ENCODE measurements at places on chromosomes 7 and 10.
A peak's percentile ranks its signal among the peaks of the same experiment; 100 is the strongest.

- peak; percentile 93 for DNase-seq
Measured at GRCh38 chr10:109957092-109957797, 33.9 kb upstream of the XPNPEP1 start.

DNA sequence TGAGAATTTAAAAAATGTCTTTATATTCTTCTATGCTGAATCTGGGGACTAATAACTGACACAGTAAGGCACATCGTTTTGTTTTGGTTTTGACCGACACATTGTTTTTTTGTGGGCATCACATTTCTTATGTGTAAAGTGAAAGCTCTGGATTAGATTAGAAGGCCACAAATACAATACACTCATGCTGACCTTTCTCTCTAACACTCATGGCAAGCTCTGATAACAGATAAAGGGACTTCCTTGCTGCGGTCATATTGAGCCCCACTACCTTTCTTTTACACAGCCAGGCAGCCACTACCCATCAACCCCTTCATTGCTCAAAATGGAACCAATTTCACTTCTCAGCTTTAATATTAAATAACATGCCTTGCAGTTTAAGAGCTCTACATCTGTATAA lies 26.0 kb downstream of the PPP1R3A start:
- no peak for DNase-seq

- no peak for DNase-seq
Measured at GRCh38 chr10:7833210-7833609, 14.9 kb downstream of the TAF3 start.

DNA sequence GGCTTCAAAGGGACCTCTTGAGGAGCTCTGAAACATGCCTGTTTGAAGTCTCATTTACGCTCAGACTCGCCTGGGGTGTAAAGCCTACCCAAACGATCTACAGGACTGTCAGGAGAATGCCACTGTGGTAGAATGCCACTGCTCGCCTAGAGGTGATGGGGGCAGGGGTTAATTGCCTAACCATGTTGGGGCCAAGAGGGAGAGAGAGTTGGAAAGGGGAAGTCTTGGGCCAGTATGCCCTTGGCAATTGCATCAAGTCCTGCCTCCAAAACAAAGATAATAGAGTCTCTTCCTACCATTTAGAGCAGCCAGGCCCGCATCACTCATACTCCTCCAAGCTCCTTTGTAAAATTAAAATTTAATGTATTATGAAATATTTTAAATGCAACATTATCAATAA lies 25.2 kb downstream of the CDK1 start:
- DNase-seq = no peak

DNA sequence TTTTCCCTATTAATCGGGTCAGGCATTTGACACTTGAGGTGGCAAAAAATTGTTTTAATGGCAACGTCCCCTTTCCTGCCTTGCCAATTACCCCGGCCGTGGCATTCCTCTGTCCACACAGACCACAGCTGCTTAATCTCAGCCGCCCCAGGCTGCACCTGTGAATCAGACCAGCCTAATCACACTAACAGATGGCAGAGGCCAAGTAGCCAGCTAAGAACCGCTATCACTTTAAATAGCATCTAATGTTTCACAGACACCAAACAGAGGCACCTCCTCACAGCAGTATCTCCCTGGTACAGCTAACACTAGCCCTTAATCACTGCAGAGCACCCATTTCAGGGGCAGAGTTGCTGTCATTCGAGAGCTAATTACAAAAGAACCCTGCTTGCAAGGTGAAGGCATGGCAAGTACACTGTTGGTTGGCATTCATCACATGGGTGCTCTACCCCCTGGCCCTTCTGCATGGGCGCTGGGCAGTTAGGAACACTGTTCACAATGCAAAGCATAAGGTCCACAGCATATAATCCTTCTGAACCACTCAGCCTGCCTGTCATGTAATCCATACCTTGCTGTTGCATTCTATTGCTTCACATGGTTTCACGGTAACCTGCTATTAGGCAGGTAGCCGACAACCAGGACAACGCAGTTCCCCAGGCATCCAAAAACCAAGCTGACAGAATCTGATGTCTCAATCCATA lies 38.8 kb downstream of the FGFR2 start:
- no peak for DNase-seq

DNA sequence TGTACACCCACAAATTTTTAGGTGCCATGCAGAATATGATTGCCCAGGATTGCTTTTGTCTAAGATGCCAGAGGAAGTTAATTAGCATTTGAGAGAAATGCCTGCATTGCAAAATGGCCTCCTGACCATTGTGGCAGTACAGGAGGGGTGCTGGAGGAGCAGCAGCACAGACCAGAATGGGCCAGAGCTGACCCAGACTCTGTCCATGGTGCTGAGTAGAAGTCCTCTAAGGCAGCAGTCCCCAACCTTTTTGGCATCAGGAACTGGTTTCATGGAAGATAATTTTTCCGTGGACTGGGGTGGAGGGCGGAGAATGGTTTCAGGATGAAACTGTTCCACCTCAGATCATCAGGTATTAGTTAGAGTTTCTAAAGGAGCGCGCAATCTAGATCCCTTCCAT lies 217.8 kb upstream of the AGK start:
- no peak for DNase-seq

DNA sequence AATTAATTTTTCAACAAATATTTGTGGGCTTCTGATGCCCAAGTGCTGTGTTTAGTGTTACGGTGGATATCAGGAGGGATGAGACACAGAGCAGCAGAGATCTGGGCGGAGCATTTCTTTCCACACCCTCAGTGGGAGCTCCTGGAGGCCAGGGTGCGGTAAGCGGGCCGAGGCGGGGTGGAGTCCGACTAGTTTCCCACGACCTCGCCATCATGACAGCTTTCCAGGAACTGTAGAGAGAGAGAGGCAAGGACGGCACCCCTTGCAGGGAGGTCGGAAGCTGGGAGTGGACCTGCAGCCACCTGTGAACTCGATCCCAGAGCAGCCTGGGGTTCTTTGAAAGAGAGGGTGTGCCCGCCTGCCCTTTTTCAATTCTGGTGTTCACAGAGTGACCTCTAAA lies 128.2 kb downstream of the ACTR3B start:
- DNase-seq = no peak

DNA sequence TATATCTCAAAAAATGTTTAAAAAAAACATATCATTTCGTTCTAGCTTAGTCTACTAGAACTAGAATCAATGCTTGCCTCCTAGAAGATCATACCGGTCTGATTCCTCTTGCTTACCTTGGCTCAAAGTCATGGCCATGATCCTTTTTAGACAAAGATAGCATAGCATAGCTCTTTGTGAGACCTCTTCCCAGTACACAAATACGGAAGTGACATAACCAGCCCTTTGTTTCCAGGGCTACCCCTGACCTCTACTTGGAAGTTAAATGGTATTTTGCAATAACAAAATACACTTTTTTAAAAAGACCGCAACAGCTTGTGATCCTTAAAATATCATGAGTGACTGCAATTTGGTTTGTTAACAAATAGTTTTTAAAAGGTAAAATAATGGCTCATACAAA lies 130.7 kb upstream of the NOBOX start:
- no peak for DNase-seq

GRCh38 chr7:35386082-35386815 lies 132.3 kb upstream of the TBX20 start:
- DNase-seq = no peak

- DNase-seq = no peak
Measured at GRCh38 chr10:63197344-63198092, 64.4 kb downstream of the NRBF2 start.

GRCh38 chr10:24483701-24484100 lies 240.0 kb downstream of the ARHGAP21 start:
- peak; percentile 2 for DNase-seq
